ENCODE measurements at places on chromosomes 5 and 9.

DNA sequence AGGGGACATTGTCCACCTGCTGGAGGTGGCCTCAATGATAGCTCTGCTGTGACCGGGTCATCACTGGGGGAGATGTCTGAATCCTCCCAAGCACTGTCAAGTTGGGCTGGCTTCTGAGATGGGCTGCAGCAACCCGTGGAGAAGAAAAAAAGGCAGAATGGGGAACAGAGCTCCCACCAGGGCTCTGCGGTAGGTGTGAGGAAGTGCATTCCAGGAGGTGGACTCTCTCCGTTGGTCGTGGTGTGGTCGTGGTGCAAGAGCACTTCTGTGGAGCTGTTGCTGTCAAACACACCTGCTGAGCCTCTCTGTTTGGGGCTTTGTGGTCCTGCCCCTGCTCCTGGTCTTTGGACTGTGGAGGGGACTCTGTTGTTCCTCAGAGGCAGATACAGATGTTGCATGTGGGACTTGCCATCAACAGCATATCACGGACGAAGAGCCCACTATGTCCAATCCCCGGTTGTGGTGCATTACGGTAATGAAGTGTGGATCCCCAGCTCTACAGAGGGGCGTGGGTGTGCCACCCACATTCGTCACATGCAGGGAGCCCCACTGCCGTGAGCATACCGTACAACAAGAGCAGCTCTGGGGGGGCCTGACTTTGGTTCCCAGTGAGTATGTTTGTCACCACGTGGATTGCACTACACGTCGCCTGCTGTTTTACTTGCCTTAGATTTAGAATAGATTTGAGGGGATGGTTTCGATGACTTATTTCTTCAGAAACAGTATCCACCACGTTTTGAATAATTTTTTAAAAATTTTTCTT, 36.0 kb upstream of the PITX1 start:
- peaks cover 19% of the 10 kb centered on the region for H3K4me1 ChIP-seq
- no peaks in the 10 kb centered on the region for H3K36me3 ChIP-seq
- no peak overlapping the region for H3K4me3 ChIP-seq
- peaks cover 77% of the 10 kb centered on the region for H3K27me3 ChIP-seq
- no peak overlapping the region for H3K27ac ChIP-seq

GRCh38 chr9:33453999-33454660, 6.7 kb upstream of the AQP3 start:
- peaks cover 8% of the 10 kb centered on the region for H3K4me1 ChIP-seq
- H3K36me3 ChIP-seq = no peaks in the 10 kb centered on the region
- H3K27ac ChIP-seq = no peak overlapping the region
- no peak for DNase-seq
- no peaks in the 10 kb centered on the region for H3K27me3 ChIP-seq

DNA sequence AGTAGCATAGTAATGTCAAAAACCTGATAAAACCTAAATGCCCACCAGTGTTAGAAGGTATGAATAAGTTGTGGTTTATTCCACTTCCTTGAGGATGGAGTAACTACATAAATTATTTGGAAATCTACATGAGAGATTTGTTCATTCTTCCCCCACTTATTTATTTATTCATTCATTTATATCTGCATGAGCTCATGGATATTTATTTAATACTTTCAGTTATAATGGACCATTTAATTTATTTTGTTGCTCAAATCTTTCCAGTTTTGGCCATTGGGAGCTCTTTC, 223.8 kb upstream of the S1PR3 start:
- no peaks in the 10 kb centered on the region for H3K36me3 ChIP-seq
- no peak for DNase-seq
- no peak overlapping the region for H3K27ac ChIP-seq

DNA sequence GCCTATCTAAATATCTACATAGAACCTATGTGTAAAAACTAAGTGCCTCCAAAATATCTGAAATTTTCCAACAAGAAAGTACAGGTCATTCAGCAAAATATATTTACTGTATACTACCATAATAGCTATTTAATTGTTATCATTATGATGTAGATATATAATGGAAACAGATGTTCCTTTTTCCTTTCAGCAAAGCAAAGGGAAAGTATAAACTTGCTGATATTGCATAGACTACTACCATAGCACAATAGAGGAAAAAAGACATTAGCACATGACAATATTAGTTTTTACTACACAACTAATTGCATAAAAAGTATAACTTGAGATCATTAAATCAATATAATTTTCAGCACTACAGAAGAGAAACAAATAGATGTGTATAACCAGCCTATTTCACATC, 14.9 kb downstream of the NR2F1-AS1 start:
- H3K27me3 ChIP-seq = peaks cover 30% of the 10 kb centered on the region
- H3K4me1 ChIP-seq = peaks cover 3% of the 10 kb centered on the region

- DNase-seq = no peak
- H3K36me3 ChIP-seq = no peaks in the 10 kb centered on the region
- no peak overlapping the region for H3K27ac ChIP-seq
- no peaks in the 10 kb centered on the region for H3K4me1 ChIP-seq
- H3K27me3 ChIP-seq = no peaks in the 10 kb centered on the region
Measured at GRCh38 chr9:123611226-123611625, 255.2 kb downstream of the CRB2 start.

DNA sequence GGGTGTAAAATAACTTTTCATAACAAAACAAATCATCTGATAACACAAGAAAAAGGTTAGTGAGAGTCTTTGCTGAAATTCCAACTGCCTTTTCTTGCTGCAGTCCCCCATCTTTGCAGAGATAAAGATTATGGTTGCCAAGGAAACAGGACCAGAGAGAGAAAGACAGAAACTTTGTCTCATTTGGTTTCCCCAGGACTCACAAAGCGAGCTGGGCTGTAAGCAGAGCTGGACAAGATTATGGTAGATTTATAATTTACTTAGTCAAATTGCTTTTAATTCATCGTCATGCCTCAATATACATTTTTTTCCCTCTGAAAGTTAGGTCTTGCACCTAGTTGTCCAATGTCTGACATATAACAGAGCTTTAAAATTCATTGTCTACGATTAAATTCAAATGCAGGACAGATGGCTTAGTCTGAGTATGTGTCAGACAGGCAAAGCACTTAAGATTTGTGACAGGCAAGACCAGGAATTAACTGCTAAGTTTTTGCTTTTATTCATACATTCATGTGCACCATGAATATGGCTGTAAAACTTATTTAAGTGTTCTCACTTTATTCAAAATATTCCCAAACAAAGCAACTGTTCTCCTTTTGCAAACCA, 17.4 kb downstream of the ENC1 start:
- DNase-seq = no peak
- no peak overlapping the region for H3K4me3 ChIP-seq
- H3K4me1 ChIP-seq = no peaks in the 10 kb centered on the region
- H3K27ac ChIP-seq = no peak overlapping the region
- no peaks in the 10 kb centered on the region for H3K27me3 ChIP-seq
- no peaks in the 10 kb centered on the region for H3K36me3 ChIP-seq

DNA sequence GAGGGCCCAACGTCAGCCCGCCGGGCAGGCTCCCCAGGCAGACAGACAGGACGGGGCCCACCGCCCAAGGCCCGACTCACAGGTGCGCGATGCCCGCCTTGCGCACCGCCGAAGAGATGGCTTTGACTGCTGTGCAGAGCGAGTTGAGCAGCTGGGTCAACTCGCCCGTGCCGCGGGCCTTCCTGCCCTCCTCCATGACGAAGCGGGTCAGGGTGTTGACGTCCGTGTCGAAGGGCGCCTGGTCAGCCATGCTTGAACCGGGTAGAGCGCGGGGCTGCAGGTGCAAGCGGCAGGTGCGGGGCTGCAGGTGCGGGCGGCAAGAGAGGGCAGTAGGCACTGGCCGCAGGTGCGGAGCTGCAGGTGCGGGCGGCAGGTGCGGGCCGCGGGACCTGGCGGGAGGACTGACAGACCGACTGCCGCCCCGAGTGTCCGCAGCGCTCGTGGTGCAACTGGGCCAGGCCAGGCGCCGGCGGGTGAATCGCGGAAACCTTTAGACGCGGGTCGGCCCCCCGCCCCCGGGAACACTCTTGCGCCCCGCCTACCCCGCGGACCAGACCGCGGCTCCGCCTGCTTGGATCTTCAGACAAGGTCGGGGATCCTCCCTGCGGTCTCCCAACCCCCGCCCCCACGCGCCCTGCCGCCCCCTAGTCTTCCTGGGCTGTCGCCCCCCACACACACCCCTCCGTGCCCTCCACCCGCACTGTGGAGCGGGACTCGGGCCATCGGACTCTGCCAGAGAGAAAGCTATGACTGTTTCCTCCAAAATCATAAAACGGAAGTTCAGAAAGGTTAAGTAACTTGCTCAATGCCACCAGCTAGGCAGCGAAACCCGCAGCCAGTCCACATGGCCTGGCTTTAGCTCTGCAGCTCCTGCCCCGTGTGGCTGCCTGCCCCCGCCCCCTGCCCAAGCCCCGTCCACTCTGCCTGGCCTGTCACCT, at the start of gene FBP1:
Gene FBP1, minus strand, starts transcription at position 458 of the 938 bp plus-strand sequence. Its CDS starts 208 bp downstream, at position 250.
- peaks cover 3% of the 10 kb centered on the region for H3K4me1 ChIP-seq
- no peaks in the 10 kb centered on the region for H3K36me3 ChIP-seq
- H3K27me3 ChIP-seq = peaks cover 27% of the 10 kb centered on the region
- no peak for DNase-seq
- H3K27ac ChIP-seq = no peak within 1 kb of the TSS
- peak within 1 kb of the TSS; percentile 63 for H3K4me3 ChIP-seq

DNA sequence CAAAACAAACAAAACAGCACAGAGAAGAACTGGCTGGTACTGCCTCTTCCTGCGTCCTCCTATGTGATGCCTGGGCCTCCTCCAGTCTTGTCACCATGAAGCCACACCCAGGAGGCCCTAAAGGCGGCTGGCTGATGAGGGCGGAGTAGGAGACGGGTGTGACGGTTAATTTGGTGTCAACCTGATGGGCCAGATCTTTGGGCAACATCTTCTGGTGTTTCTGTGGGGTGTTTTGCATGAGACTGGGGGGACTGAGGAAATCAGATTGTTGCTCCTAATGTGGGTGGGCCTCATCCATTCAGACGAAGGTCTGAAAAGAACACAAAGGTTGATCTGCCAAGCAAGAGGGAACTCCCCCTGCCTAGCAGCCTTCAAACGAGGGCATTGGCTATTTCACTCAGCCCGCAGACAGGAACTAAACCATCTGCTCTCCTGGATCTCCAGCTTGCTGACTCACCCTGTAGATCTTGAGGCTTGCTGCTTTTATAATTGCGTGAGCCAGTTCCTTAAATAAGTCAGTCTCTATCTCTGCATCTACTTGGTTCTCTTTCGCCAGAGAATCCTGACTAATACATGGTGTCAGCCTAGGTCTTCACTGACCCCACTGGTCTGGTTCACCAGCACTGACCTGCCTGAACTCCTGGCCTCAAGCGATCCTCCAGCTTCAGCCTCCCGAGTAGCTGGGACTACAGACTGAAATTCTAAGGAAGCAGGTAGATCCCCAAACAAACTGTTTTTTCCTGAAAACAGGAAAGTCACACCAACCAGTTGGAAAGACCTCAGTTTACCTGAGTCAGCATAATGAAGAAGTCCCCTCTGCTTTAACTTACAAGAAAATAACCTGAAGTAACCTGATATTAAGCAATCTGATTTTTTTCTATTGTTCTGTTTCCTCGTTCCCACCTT, 12.8 kb upstream of the ZFP62 start:
- no peak overlapping the region for H3K27ac ChIP-seq
- no peaks in the 10 kb centered on the region for H3K4me1 ChIP-seq
- DNase-seq = no peak
- H3K27me3 ChIP-seq = no peaks in the 10 kb centered on the region

- H3K27ac ChIP-seq = no peak overlapping the region
- H3K4me1 ChIP-seq = no peaks in the 10 kb centered on the region
Measured at GRCh38 chr5:125452991-125453390, 706.6 kb upstream of the ZNF608 start.

DNA sequence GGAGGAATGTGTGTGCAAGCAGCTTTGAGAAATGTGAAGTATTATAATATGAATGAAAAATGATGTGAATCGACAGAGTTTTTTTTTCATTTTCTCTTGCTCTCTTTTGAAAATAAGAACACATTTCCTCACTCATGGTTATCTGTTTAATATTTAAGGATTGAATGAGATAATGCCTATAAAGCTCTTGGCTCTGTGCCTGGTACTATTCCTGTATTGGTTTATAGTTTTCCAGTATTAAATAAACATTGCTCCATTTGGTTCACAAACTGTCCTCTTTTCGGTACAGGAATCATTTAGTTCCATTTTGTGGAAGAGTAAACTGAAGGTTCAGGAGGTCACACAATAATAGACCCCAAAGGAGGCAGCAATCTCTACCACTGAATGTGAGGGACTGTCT, 1185.5 kb upstream of the WWC1 start:
- no peak overlapping the region for H3K4me3 ChIP-seq
- H3K4me1 ChIP-seq = no peaks in the 10 kb centered on the region
- no peaks in the 10 kb centered on the region for H3K27me3 ChIP-seq
- no peaks in the 10 kb centered on the region for H3K36me3 ChIP-seq
- no peak overlapping the region for H3K27ac ChIP-seq
- DNase-seq = no peak

- no peak overlapping the region for H3K4me3 ChIP-seq
- no peaks in the 10 kb centered on the region for H3K36me3 ChIP-seq
- DNase-seq = no peak
Measured at GRCh38 chr9:113584428-113585084, 121.0 kb downstream of the RGS3 start.

GRCh38 chr9:122159925-122160246, 178 bp downstream of the MORN5 start:
- no peaks in the 10 kb centered on the region for H3K27me3 ChIP-seq
- DNase-seq = no peak
- peak overlapping the region; percentile 21 for H3K4me3 ChIP-seq

DNA sequence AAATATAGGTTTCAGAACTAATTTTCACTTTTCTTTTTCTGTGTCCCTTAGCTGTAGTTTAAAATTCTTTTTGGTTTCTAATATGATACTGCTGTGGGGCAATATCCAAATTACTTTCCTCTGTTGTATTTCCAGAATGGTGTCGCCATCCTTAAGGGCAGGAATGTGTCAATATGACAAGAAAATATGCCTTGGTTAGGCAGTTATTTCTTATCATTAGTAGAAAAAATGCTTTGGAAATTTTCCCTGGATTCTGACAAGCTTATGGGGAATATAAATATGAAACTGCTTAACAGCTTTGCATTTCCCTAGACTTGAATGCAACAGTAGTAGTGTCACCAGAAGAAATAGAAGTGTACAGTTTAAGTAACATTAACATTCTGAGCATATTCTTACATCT, 29.4 kb downstream of the ANKRD34B start:
- no peaks in the 10 kb centered on the region for H3K36me3 ChIP-seq
- H3K27ac ChIP-seq = no peak overlapping the region
- H3K4me1 ChIP-seq = no peaks in the 10 kb centered on the region

DNA sequence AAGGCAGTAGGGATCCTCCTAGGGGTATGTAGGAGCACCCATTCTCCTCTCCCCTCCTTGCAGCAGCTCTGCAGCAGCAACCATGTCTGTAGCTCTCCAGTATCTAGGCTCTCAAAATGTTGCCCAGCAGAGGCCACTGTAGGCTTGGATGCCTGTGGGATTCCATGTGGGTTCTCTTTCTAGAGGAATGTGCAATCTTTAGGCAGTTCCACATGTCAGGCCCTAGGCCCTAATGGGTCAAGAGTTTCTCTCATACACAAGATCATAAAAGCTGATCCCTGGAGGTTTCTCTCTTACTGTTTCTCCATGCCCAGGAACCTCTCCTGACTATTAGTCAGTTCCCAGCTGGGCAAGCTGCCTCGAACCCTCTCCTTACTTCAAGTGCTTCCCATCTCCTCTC, 215.8 kb downstream of the FRMD3 start:
- no peaks in the 10 kb centered on the region for H3K27me3 ChIP-seq
- no peak overlapping the region for H3K4me3 ChIP-seq
- no peak for DNase-seq

Data from H1 (cell line).